ENCODE measurements at places on chromosomes 1 and 21. TPM values are rescaled to one million over a fixed set of nuclear protein-coding genes. Genes with fewer than 3 reads are reported as not detected.

The S1PR1 gene
- total RNA-seq, result not detected

The TMEM125 gene
- 22.8 TPM for total RNA-seq

The MCOLN3 gene
- total RNA-seq, result 2.5 TPM

The SPRR4 gene
- total RNA-seq, result not detected

The MYCL gene
- 7.2 TPM for total RNA-seq

The RABGAP1L gene
- total RNA-seq, result 20.4 TPM

The PEX11B gene
- total RNA-seq, result 16.1 TPM

The FAM20B gene
- 24.5 TPM for total RNA-seq

The VWA1 gene
- 73.7 TPM for total RNA-seq

The OLFML3 gene
- total RNA-seq, result 36.5 TPM

The DSCAM gene
- not detected for total RNA-seq

The RPL11 gene
- total RNA-seq, result 1,063 TPM

DNA sequence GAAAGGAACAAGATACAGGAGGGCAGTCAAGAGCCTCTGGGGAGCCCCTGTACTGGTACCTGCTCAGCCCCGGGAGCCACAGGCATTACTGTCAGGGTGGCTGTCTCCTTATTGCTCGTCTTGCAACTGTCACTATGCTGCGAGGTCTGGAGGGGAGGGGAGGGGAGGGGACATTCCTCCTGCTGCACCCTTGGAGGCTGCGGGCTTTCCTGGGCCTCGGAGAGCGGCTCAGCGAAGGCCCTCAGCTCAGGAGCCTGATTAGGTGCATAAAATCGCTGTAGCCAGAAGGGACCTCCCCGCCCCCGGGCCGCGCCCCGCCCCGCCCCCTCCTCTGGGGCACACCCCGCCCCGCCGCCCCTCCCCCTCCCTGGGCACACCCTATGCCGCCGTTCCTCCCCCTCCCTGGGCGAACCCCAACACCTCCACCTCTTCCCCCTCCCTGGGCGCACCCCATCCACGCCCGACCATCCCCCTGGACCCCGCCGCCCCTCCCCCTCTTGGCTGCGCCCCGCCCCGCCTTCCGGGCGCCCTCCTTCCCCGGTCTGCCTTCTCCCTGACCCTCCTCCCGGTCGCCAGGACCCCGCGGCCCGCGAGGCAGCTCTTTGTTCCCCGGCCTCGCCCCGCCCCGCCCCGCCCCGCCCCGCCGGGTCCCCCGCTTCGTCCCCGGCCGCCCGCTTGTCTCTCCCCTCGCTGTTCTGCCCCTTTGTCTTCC is 35.5 kb downstream of the CACHD1 start:
- H3K36me3 ChIP-seq, result no peaks in the 10 kb centered on the region
- 0 out of 2 replicates have a peak, but pooled peaks cover 6% of the 10 kb centered on the region for H3K4me1 ChIP-seq
- DNase-seq, result peak; percentile 53
- H3K27ac ChIP-seq, result peak overlapping the region; percentile 72
- H3K4me3 ChIP-seq, result peak overlapping the region; percentile 30

DNA sequence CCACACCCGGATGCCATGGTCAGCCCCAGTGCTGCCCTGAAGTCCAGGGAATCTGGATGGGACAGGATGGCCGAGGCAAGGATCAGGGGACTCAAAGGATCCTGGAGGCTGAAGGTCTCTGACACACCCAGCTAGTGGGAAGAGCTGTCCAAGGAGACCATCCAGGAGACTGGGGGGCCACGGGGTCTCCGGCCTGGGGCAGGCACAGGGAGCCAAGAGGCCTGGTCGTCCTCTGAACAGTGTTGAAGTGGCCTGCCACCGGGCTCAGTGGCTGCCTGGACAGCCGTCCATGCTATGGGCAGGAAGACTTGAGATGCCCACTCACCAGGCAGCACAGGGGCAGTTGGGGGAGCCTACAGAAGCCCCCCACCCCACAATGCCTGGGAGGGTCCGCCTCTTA is 41.9 kb downstream of the MEGF6 start:
- no peak for DNase-seq
- no peaks in the 10 kb centered on the region for H3K36me3 ChIP-seq
- no peak overlapping the region for H3K4me3 ChIP-seq
- no peak overlapping the region for H3K27ac ChIP-seq

DNA sequence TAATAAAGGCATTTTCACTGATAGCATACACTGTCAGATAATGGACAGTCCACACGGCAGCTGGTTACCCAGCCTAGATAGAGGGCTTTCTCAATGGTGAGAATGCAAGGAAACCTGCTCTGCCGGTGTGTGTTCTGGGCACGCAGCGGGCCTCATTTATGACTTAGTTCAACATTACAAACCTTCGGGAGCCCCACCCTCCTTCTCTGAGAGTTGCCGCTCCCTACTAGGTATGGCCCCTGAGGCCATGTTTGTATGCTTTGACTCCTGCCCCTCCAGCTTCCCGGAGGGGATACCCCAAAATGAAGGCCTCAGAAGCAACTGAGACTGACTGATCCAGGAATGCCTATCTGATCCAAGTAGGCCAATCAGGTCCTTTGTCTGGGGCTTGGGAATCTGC is 17.2 kb upstream of the FABP3 start:
- H3K36me3 ChIP-seq, result no peaks in the 10 kb centered on the region
- H3K4me3 ChIP-seq, result no peak overlapping the region
- DNase-seq, result peak; percentile 95
- H3K27me3 ChIP-seq, result no peaks in the 10 kb centered on the region
- peak overlapping the region; percentile 96 for H3K27ac ChIP-seq

DNA sequence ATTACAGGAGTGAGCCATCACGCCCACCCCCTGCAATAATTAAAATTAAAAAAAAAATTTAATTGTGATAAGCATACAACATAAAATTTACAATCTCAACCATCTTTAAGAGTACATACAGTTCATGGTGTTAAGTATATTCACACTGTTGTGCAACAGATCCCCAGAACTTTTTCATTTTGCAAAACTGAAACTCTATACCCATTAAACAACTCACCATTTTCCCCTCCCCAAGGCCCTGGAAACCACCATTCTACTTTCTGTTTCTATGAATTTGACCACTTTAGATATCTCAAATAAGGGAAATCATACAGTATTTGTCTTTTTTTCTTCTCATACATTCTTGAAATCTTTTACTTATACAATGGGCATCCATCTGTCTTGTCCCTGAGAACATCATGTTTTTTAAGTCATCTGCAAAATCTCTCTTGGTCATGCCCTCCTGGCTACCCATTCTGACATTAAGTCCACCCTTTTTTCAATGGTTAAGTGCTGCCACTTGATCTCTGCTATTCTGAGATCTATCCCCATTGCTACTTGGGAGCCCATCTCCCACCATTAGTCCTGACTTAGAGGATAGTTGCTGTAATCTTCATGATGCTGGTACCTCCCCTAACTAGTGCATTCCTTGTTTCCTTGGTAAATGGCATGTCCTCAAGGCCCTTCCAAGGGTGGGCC is 39.4 kb upstream of the ZFYVE9 start:
- H3K27me3 ChIP-seq, result no peaks in the 10 kb centered on the region
- no peaks in the 10 kb centered on the region for H3K4me1 ChIP-seq
- H3K36me3 ChIP-seq, result no peaks in the 10 kb centered on the region

DNA sequence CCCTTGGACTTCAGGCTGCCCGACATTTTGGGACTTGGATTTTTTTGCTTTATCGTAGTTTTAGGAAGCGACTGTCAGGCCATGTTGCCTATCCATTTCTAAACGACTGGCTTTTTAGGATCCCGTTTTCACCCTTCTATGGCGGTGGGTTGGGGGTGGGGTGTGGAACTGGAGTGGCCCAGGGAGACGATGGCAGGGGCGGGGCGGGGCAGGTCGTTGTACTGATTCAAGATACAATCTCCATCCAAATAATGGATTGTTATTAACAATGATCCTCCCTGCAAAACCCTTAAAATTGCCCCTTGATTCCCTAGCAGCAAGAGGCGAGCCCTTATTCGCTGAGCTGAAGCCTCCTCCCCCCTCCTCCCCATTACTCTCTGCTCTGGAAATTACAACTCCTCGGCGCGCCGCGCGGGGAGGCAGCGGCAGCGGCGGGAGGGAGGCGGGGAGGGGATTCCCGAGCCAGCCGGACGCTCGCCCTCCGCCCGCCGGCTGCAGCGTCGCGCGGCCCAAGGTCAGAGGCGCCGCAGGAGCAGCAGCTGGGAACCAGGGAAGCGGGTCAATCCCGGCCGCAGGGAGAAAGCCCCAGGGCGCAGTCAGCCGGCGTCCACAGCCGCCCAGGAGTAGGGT is at the start of gene TRIM67:
Gene TRIM67, plus strand, starts transcription at position 392 of the 630 bp plus-strand sequence. CDS start 912 bp downstream, outside the sequence.
- no peaks in the 10 kb centered on the region for H3K36me3 ChIP-seq
- H3K27me3 ChIP-seq, result no peaks in the 10 kb centered on the region
- no peak within 1 kb of the TSS for H3K27ac ChIP-seq
- peak; percentile 58 for DNase-seq

- H3K4me3 ChIP-seq, result no peak overlapping the region
- no peaks in the 10 kb centered on the region for H3K4me1 ChIP-seq
- no peaks in the 10 kb centered on the region for H3K36me3 ChIP-seq
Observed at GRCh38 chr21:27565364-27565763, 598.5 kb upstream of the ADAMTS5 start.

DNA sequence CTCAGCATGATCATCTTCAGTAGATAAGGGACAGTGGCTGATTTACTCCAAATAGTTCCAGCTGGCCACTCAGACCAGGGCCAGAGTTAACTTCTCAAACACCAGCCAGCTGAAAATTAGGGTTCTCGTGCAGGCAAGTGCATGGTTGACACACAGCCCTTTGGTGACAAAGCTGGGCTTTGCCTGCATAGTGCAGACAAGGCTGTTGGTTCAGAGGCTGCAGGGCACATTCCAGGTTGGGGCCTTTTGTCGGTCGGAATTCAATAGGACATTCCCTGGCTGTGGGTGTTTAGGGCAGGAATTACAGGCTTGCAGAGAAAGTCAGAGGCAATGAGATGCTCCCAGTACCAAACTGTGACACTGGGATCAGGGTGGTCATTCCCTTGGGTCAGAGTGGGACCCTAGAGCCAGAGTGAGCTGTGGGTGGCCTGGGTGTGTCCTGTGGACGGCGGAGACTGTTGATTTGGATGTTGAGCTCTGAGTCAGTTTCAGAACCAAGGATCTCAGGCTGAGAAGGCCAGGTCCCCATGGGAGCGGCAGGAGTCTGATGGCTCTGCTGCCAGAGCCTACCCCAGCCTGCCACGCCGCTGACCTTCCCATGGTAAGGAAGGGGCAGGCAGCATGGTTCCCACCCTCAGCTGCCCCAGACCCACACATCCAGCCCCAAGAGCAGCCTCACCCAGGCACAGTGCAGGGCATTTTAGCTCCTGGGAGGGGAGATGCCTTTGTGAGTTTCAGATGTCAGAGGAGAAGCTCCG is 56.2 kb downstream of the STUM start:
- H3K4me1 ChIP-seq, result peaks cover 11% of the 10 kb centered on the region
- H3K27me3 ChIP-seq, result no peaks in the 10 kb centered on the region
- H3K27ac ChIP-seq, result peak overlapping the region; percentile 56
- H3K4me3 ChIP-seq, result no peak overlapping the region
- H3K36me3 ChIP-seq, result no peaks in the 10 kb centered on the region
- DNase-seq, result peak; percentile 64

- no peaks in the 10 kb centered on the region for H3K4me1 ChIP-seq
- H3K27ac ChIP-seq, result no peak overlapping the region
- no peak for DNase-seq
- no peaks in the 10 kb centered on the region for H3K27me3 ChIP-seq
- H3K36me3 ChIP-seq, result no peaks in the 10 kb centered on the region
Observed at GRCh38 chr1:163347106-163347505, 25.4 kb downstream of the NUF2 start.

DNA sequence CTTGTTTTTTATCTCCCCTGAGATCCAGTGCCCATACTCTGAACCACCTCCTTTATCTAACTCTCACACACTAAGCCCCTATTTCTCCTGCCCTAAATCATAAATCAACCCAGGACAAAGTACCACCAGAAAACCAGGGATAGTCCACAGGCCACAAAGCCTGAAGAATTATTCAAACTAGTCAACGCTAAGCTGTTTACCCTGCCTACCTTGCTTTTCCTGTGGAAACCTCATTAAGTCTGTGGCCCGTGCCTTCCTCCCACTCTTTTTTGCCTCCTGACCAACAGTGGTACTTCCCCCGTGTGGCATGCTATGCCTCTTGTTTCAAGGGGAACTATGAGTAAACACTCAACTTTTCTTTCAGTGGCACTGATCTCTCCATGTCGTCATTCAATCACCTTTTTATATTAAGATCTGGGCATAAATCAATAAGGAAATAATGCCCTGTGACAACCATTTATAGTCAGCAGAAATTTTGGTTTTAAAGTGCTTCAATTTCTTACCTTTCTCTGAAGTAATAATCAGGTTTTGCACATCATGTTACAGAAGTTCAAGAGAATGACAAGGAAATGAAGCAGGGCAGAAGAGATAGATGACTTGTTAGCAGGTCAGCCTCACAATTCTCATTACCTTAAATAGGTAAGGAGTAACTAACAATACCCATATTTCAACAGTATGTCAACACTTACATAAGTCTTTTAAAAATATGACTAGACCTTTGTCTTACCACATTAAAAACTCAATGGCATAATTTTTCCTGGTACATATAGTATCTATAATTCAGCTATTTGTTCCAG is 32.1 kb downstream of the EYA3 start:
- H3K36me3 ChIP-seq, result no peaks in the 10 kb centered on the region
- no peak for DNase-seq
- H3K27ac ChIP-seq, result no peak overlapping the region
- H3K4me1 ChIP-seq, result no peaks in the 10 kb centered on the region
- no peak overlapping the region for H3K4me3 ChIP-seq

DNA sequence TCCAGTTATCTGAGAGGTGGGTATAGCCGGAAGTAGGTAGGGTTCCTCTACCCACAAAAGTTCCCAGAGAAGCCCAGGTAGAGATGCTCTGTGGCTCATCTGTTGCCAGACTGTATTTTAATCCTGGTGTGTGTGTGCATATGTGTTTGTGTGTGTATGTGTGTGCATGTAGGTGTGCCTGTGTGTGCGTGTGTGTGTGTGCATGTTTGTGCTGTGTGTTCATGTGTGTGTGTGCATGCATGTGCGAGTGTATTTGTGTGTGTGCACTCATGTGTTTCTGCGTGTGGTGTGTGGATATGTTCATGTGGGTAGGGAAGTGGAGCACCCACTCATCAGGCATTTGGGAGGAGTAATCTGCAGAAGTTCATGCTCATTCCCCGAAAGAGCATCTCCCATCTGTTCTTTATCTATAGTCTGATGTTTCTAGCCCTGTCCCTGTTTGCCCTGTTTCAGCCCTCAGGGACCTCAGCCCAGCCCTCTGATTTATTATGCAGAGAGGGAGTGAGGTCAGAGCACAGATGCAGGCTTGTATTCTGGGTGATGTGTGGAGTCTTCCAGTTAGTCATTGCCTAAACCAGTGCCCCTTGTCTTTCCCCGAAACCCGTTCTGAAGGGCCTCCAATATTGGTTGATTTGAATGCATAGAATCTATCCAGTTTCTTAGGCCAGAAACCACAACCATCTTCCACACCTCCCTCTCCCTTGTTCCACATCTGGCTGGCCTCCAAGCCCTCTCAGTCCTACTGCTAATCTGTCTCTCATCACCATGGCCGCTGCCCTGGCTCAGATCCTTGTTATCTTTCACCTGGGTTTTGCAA is 69.1 kb downstream of the DISC1 start:
- H3K27me3 ChIP-seq, result no peaks in the 10 kb centered on the region
- no peak for DNase-seq
- no peaks in the 10 kb centered on the region for H3K4me1 ChIP-seq
- no peak overlapping the region for H3K27ac ChIP-seq
- no peaks in the 10 kb centered on the region for H3K36me3 ChIP-seq

- H3K4me3 ChIP-seq, result no peak overlapping the region
- H3K27ac ChIP-seq, result no peak overlapping the region
- H3K27me3 ChIP-seq, result no peaks in the 10 kb centered on the region
- peaks cover 6% of the 10 kb centered on the region for H3K36me3 ChIP-seq
- no peak for DNase-seq
Observed at GRCh38 chr1:228399531-228400236, 7.0 kb downstream of the TRIM11 start.

GRCh38 chr21:43911015-43911934 is 46.3 kb downstream of the AGPAT3 start:
- H3K27ac ChIP-seq, result peak overlapping the region; percentile 12
- no peak for DNase-seq
- peaks cover 18% of the 10 kb centered on the region for H3K4me1 ChIP-seq
- no peak overlapping the region for H3K4me3 ChIP-seq
- no peaks in the 10 kb centered on the region for H3K36me3 ChIP-seq
